Activated naive CD4-positive, alpha-beta T cell treated with anti-CD3 and anti-CD28 coated beads for 36 hours (primary cell): ENCODE measurements at places on chromosomes 12 and 14.

GRCh38 chr12:121356657-121357056 lies 4.4 kb upstream of the ANAPC5 start:
- DNase-seq, result no peak

GRCh38 chr14:96576937-96577336 lies 74.8 kb downstream of the PAPOLA start:
- DNase-seq, result no peak

GRCh38 chr12:45415393-45415817 lies 199.5 kb downstream of the ANO6 start:
- DNase-seq, result peak; percentile 47

DNA sequence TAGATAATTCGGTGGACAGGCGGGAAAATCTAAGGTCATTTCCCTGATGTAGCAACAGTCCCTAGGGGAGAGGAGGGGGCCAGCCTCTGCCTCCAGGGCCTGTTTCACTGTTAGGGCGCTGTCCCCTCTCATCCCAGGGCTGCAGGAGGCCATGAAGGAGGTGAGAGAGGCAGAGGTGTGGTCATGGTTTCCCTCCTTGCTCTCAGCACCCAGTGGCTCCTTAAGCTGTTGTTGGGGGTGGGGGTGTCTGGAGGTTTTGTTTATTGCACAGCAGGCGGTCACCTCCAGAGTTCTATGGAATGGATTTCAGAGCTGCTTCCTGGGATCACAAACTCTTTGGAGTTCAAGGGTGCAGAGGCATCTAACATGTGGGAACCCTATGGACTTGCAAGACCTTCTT lies 212.5 kb upstream of the RTL1 start:
- DNase-seq, result no peak

GRCh38 chr14:22391908-22392565 lies 197.0 kb downstream of the DAD1 start:
- no peak for DNase-seq

DNA sequence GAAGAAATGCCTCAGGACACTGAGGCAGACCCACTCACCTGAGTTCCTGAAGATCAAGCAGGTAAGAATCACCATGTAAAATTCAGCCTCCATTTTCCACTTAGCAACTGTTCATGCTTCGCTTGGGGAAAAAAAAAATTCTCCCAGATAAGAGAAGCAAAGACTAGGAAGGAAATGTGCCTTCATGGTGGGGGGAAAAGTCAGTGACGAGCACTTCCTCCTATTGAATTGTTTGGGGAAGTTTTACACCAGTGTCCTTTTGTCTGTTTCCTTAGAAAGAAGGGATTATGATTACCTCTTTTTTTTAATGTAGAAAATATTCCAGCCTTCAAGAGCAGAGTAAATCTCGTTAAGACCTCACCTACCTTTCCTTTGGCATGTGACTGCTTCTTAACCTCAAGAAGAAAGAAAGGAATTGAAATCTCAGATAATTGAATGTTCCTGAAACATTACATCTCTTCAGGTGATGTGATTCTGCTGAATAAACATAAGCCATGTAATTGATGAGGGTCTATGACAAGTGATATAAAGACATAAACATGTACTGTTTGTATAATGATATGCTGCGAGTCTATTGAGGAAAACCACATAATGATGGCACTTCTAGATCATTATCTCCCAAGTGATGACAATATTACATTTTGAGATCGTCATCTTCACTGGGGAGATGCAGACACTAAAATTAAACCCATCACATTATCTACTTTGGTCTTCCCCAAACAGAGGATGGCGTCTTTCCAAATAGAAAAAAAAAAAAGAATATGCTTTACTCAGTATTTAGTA lies at the start of gene PTPRB:
PTPRB (minus strand) TSS at position 127 of the 783 bp plus-strand sequence; CDS start at position 93, 34 bp downstream.
- DNase-seq, result no peak

- no peak for DNase-seq
Measured at GRCh38 chr12:42145197-42145549, 499 bp upstream of the GXYLT1 start.

GRCh38 chr12:117622741-117623140 lies 261.3 kb upstream of the NOS1 start:
- no peak for DNase-seq

DNA sequence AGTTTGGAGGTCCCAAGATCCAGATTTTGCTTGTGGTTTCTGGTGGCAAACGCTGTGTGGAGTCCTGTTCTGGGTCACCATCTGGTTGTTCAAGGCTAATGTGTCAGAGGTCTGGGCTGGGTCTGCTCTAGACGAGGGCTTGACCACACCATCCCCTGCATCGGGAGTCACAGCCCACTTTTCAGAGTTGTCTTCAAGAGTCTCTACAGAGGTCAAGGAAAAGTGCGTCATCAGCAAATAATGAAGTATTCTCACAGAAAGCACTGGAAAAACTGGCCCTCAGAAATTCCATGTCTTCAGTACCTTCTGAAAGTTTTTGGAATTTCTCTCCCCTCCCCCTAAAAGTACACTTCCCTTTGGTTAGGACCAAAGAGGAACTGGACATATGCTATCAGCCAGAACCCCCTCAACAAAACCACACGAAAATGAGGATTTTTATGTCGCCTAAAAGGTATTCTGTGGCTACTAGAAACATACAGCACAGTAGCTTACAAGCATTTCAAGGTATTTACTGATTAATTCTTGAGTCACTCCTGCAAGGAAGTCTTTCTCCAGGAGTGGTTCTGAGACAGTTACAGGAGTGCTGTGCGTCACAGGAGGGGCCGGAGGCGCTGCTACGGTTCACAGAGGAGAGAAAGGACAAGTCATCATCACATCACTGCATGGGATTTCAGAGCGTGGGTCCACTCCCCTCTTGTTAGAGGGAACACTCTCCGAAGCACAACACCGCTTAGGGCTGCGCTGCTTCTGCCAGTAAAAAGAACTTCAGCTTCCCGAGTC lies 35.4 kb downstream of the RAD52 start:
- DNase-seq, result no peak

DNA sequence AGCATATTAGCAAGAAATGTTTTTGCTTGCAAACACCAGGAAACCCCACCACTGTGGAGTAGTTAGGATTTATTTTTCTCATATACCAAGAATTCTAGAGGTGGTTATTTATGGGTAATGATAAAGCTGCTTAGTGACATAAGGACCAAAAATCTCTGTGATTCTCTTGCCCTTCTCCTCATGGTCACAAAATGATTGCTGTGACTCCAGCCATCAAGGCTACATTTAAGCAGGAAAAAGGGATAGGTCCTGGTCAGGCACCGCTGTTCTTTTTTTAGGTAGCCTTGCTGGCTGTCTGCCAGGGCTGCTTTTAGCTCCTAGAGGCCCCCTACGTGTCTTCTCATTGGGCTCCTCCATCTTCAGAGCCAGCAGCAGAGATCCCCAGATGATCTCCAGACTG lies 104.2 kb downstream of the AACS start:
- no peak for DNase-seq

- DNase-seq, result peak; percentile 60
Measured at GRCh38 chr14:68824517-68825347, 31.9 kb upstream of the ZFP36L1 start.
